HFFc6 (cell line): ENCODE measurements at places on chromosomes 3 and 15.

- DNase-seq = peak; percentile 90
Observed at GRCh38 chr3:148943506-148944205, 47.7 kb upstream of the GYG1 start.

DNA sequence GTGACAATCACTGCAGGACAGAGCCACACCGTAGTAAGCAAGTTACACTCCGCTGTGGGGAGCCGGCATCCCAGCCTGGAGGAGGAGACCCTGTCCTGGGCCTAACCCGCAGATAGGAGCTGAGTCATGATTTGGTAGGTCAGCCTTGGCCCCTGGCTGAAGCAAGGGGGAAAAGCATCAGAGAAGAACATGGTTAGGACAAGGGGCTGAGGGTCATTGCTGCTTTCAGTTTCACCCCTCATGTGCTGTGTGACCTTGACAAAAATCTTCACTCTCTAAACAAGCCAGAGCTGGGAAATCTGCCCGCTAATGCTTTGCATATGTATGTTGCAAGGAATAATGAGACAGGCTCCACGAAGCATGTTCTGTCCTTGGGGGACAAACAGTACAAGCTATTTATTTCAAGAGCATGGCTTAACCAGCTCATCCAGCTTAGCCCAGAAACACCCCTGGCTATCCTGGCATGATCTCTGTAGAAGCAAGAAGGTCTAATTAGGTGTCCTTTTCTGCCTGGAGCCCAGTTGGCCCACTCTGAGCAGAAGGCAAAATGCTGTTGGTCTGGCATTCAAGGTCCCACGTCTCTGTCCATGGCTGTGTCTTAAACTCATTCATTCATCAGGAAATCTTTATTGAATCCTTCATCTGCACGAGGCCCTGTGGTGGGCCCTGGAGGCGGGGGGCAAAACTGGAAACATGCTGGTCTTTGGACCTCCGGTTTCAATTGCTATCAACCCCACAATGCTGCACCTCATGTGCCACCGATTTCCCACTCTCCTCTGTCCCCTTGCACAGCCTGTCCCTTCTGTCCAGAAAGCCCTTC, 221.3 kb upstream of the LYSMD4 start:
- DNase-seq = no peak

DNA sequence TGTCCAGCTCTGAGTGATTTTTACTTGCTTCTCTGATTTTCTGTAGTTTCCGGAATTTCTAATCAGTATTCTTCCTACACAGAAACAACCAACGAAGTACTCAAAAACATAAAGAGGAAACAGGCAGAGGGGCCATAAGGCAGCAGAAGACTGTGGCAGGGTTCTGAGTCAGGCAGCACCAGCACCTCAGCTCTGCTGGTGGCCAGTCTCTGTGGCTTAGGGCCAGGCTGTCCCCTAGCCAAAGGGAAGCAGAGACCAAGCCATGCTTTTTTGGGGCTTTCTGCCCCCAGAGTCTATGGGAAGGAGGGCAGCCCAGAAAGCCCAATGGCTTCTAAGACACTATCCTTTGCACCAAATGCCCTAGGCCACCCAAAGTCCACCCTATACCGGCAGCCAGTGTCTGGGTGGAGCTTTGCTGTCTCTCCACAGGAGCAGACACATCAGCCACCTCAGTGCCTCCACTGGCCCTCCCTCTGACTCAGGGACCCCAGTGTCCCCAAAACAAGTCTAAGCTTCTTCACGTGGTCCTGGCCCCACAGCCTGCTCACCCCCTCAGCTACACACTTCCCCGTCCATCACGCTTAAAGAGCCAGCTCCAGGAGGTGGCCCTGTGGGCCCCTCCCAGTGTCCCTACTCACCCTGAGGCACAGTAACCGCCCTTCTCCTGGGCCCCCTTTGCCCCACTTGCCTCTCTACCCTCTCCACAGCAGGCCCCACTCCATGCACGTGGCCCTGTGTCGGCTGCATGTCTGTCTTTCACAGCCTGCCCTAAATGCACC, 46.2 kb downstream of the CCDC12 start:
- no peak for DNase-seq

DNA sequence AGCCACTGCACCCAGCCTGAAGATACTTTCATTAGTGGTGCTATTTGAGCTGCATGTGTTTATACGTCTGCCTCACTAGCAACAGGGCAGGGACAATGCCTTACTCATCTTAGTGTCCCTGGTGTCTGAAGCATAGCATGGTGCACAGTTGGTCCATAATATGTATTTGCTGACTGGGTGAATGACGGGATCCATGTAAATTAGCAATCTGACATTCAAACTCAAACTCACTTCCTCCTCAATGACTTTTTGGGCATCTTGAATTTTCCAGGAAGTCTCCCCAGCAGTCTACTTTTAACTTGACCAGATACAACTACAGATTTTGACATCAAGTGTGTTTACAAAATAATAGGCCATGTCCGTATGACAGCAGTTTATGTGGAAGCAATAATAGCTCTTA, 3.0 kb upstream of the LDHAL6B start:
- no peak for DNase-seq

GRCh38 chr3:174162550-174162949, 696.6 kb upstream of the NAALADL2 start:
- DNase-seq = peak; percentile 53

DNA sequence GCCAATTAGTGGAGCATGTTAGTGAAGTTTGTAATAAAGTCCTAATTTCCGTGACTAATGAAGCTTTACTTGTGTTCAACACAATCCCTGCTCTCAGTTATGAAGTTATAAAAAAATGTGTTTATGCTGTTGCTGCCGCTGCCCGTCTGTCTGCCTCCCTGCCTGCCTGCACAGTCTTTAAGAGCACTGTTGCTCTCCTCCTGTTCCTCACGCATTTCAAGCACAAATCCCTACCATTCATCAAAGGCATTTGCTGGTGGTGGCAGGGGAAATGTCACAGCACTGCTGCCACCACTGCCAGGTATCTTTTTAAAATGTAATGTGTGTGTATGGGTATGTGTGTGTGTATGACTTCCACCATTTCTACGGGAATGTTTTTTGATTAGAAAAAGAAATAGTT, 58.8 kb downstream of the CACNA1D start:
- DNase-seq = no peak

DNA sequence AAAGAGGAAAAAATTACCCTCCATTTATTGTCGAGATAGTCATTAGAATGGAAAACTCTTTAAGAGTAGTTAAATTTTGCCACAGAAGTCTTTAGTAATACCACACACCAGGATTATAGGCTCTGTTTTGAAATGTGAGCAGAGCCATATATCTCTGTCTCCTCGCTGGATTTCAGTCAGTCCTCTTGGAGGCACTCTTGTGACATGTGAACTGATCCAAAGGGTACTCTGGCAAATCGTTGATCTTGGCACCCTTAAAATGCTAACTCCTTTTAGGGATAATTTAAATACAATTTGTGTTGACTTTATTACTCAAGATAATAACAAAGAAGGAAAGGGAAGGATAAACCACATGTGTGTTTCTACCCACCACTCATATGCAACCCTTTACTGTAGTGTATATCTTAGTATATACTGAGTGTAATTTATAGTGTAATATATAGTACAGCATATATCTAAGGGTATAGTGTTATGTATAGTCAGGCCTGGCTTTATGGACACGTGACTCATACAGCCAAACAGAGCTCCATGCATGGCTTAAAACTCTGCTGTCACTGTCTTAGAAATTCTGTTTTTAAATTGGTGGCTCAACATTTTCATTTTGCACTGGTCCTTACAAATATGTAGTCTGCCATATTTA, 12.3 kb upstream of the KPNA4 start:
- DNase-seq = peak; percentile 15

- DNase-seq = no peak
Observed at GRCh38 chr3:79767905-79768267, at the start of gene ROBO1. Gene ROBO1 (minus strand): TSS chr3:79767998.

GRCh38 chr15:62145015-62145735, 19.9 kb downstream of the C2CD4B start:
- DNase-seq = no peak

GRCh38 chr3:48423241-48423882, 6.5 kb downstream of the PLXNB1 start:
- no peak for DNase-seq

- no peak for DNase-seq
Observed at GRCh38 chr15:92520914-92521623, 127.4 kb downstream of the ST8SIA2 start.

DNA sequence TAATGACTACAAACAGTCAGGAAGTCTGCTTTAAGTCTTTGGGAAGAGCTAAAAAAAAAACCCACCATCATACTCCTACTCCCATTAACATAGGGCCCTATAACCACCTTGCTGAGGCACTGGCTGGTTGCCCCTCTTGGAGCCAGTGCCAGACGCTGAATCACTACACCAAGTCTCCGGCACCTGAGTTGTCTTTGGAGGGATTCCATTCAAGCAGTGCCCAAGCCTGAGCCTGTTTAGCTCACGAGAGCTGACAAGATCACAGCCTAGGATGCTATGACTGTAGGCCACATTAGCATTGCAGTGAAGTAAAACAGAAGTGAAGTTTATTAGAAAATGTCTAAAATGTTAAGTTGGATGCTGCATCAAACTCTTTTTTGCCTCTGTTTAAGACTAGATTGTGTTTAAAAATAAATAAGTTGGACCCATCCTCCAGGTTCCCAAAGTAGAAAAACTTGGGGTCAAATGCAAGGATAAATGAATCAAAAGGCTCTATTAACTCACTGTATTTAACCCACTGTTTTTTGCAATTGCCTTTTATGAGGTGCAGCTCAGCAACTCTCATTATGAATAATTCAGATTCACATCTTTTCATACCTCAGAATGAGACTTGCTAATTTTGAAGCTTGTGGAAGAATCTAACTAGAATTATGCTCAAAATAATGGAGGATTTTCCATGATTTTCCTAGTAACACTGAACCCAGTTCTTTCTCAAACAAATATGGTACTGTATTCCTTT, 461.9 kb downstream of the FOXP1 start:
- no peak for DNase-seq

DNA sequence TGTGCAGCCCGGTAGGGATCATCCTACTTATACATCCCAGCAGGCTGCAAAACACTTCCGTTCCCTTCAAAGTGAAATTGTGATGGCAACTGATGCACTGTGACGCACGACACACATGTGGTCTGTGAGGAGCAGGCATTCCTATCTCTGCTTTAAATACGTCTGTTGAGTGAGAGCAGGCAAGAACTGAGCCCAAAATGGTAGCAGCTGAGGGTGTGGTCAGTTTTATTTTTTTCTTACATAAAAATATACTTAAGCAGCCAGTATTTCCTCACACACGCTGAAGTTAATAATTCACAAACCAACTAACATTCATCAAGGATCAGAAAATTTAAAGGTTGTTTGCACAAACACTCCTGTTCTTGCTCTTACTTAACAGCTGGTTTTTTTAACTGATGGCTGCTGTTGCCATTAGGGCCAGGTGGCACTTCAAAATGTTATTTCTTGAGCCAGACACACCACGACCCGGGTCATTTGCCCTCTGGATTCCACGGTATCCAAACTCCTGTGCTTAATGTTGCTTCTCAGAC, 23.9 kb downstream of the LRIG1 start:
- no peak for DNase-seq

GRCh38 chr3:120302361-120302760, 17.3 kb upstream of the GPR156 start:
- DNase-seq = no peak

GRCh38 chr3:150253622-150254021, 154.5 kb upstream of the TSC22D2 start:
- no peak for DNase-seq

GRCh38 chr15:60095711-60096110, 91.6 kb downstream of the FOXB1 start:
- DNase-seq = no peak

DNA sequence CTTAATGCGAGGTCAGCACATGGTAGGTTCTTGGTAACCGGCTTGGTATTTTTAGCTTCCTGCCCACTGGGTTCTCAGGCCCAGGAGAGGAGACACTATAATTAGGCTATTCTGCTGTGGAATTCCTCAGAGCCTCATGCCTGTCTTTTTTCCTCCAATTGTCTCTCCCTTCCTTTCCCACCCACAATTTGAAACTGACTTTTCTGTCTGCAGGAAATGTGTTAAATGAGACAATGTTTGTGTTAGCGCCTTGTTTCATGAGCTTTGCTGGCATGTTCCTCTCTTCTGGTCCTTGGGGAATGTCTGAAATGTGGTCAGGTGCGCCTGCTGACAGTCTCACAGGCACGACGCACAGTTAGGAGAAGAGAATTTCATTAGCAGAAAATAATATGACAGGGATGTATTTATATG, 223.6 kb upstream of the CTNNB1 start:
- no peak for DNase-seq

- DNase-seq = no peak
Observed at GRCh38 chr3:58580826-58581327, 3.7 kb upstream of the FAM107A start.

DNA sequence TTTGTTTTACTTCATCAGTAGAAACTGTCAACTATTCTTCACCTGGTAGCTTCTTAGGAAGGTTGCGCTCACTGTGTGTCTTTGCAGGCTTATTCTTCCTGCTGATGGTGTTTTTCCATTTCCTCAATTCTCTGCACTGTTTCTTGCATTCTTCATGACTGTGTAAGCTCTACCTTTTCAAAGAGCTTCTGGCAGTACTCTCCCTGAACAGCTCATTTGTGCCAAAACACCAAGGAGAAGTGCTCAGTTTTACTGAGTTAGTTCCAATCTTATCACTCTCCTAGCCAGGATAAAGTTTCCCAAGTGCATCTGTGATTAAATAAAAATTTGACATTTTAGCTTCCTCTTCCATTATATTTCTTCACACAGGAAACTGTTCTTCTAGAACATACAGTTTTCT, 339.8 kb downstream of the EPHA3 start:
- no peak for DNase-seq

GRCh38 chr3:130259166-130259874, 86.2 kb upstream of the COL6A5 start:
- DNase-seq = no peak

DNA sequence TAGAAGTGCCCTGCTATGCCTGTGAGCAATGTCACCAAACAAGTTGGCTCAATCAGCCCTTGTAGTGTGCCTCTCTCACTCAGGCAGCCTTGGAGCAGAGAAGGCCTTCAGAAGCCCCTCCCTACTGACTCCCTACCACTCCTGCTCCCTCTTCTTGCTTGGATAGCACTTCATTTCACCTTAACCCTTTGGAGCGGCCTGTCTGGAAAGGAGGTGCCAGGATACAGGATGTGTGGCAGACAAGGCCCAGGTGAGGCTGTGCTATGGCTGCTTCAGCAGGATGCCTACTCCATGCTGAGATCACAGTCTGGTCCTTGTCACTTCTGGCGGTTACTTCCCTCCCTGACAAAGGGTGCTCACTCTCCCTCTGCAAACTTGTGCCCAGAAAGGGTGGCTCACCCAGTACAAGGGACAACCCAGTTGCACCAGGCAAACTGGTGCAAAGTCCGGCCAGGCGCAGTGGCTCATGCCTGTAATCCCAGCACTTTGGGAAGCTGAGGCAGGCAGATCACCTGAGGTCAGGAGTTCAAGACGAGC, 1.1 kb downstream of the MON1A start:
- DNase-seq = no peak
